ENCODE measurements at places on chromosomes 5 and 9.

DNA sequence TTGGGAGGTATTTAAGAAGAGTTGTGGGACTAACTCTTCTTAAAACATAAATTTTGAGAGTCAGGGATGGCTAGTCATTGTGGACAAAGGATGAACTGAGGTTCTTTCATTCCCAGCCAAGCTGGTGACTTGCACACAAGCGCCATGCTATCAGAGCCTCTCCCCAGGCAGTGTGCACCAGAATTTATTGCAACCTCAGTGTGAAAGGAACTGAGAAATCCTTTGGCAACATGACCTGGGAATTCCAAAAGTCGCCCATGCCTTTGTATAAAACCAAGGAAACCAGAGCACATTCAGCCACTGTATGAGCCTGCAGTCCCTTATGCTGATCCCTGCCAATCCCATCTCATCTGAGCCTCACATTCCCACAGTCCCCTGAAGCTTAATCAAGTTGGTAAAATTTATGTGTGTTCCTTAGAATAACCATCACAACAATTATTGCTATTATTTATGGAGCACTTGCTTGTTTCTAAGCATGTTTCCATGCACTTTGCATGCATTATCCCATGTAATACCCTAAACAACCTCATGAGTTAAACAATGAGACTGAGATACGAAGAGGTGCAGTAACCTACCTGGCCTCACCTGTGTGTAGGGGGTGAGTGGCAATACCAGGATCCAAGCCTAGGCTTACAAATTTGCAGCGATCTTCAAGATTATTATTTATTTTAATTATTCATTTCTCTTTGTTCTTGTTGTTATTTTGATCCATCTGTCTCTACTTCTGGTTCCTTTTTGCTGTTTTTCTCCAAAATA lies 116.4 kb downstream of the NTRK2 start:
- no peak overlapping the region for H3K4me3 ChIP-seq
- DNase-seq, result no peak
- H3K4me1 ChIP-seq, result no peaks in the 10 kb centered on the region

GRCh38 chr9:78212868-78213267 lies 23.0 kb upstream of the CEP78 start:
- no peaks in the 10 kb centered on the region for H3K36me3 ChIP-seq
- peaks cover 40% of the 10 kb centered on the region for H3K4me1 ChIP-seq

GRCh38 chr9:125821078-125821477 lies 73.9 kb downstream of the PBX3 start:
- no peaks in the 10 kb centered on the region for H3K27me3 ChIP-seq
- H3K4me1 ChIP-seq, result peaks cover 16% of the 10 kb centered on the region
- DNase-seq, result no peak
- no peak overlapping the region for H3K4me3 ChIP-seq
- no peak overlapping the region for H3K27ac ChIP-seq
- no peaks in the 10 kb centered on the region for H3K36me3 ChIP-seq

DNA sequence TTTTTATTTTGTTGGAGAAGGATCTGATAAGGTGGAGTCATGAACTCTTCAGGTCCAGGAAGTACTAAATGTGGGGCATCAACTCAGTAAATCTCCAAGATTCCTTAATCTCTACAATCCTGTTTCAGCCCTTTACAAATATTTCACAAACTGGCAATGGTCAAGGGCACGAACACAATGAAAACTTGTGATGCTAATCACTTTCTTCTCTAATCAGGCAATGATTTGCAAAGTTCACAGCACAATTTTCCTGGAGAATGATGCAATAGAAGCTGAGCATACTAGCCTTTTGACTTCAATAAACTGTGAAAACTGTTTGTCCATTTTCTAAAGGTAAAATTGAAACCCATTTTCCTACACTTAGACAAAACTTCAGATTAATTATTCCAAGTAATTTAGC lies 16.9 kb downstream of the GDF9 start:
- H3K4me3 ChIP-seq, result no peak overlapping the region
- no peak for DNase-seq
- no peaks in the 10 kb centered on the region for H3K4me1 ChIP-seq
- H3K27ac ChIP-seq, result no peak overlapping the region

DNA sequence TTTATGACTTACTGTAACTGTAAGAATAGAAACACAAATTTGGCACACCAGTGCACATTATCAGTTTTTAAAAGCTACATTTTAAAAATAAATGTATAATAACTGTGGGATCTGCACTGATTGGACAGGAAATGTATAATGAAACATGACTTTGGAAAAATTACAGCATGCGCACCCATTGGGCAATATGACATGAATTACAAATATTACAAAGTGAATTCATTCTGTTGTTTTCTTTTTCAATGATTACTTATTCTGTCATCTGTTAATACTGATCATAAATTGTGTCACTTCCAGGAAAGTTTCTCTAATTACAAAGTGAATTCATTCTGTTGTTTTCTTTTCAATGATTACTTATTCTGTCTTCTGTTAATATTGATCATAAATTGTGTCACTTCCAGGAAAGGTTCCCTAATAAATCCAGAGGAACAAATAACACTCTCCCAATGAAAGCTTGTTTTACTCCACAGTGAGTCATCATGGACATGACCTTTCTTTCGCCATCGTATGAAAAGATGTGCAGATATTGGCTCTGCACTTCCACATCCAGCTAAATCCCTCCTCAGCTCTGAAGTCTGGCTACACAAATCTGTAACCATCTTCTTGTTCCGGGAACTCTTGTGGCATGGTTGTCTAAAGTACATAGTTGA lies 297.0 kb upstream of the HAPLN1 start:
- no peaks in the 10 kb centered on the region for H3K27me3 ChIP-seq
- H3K4me1 ChIP-seq, result no peaks in the 10 kb centered on the region
- no peaks in the 10 kb centered on the region for H3K36me3 ChIP-seq
- H3K27ac ChIP-seq, result no peak overlapping the region
- DNase-seq, result no peak

- H3K4me3 ChIP-seq, result no peak overlapping the region
- H3K36me3 ChIP-seq, result no peaks in the 10 kb centered on the region
- no peaks in the 10 kb centered on the region for H3K27me3 ChIP-seq
- H3K27ac ChIP-seq, result no peak overlapping the region
Measured at GRCh38 chr5:152499814-152500535, 94.9 kb upstream of the NMUR2 start.
